NCI-H2227 treated with DMSO at 0.1 percent for 48 hours (cell line): ENCODE measurements at places on chromosomes 7 and 10.
A peak's percentile ranks its signal among the peaks of the same experiment; 100 is the strongest.

- no peak for DNase-seq
Measured at GRCh38 chr7:151275813-151276577, 27.5 kb upstream of the SMARCD3 start.

DNA sequence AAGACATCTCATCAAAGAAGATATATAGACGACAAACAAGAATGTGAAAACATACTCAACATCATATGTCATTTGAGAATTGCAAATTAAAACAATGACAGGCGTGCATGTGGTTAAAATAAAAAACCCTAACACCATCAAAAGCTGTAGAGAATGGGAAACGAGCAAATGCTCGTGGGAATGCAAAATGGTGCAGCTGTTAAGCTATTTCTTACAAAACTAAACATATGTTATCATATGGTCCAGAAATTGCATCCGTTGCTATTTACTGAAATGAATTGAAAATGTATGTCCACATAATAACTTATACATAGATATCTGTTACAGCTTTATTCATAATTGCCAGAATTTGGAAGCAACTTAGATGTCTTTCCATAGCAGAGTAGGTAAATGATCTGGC, 574.4 kb downstream of the TNS3 start:
- DNase-seq, result no peak

- DNase-seq, result peak; percentile 6
Measured at GRCh38 chr7:24932815-24933214, 47.2 kb downstream of the OSBPL3 start.

GRCh38 chr10:49841615-49842332, 79.7 kb upstream of the OGDHL start:
- no peak for DNase-seq

GRCh38 chr7:103865442-103865841, 124.0 kb downstream of the RELN start:
- no peak for DNase-seq

GRCh38 chr7:158035343-158035742, 552.3 kb downstream of the PTPRN2 start:
- DNase-seq, result no peak

GRCh38 chr10:6143181-6143580, 54.3 kb downstream of the RBM17 start:
- no peak for DNase-seq

DNA sequence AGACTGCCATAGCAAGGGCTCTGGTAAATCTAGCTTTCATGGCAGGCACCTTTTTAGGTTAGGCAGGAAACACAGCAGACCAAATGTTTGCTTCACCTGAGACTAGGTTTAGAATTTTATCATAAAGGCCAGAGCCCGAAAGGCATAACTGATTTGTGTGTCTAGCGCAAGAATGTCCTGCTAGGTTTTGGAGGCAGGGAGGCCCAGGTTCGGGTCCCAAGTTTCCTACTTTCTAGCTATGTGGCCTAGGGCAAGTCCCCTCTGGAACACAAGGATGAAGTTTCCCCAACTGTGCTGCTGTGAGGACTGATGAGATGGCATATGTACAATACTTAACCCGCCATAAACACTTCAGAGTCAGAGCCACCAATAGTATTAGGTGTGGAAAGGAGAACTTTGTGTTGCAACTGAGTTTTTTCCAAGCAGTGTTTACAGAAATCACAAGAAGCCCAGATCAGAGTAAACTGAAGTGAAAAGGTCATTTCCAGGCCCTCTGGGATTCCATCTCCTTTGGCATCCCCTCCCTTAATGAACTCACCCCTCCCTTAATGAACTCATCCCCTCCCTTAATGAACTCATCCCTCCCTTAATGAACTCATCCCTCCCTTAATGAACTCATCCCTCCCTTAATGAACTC, 244.9 kb downstream of the SKAP2 start:
- DNase-seq, result no peak
